ENCODE measurements at places on chromosomes 11 and 22. TPM values are rescaled to one million over a fixed set of nuclear protein-coding genes. Genes with fewer than 3 reads are reported as not detected.

GRCh38 chr11:118560806-118561205 lies 4.9 kb downstream of the IFT46 start:
- DNase-seq: no peak

The JAML gene
- 0.40 TPM for total RNA-seq

The OR2AT4 gene
- total RNA-seq: not detected

The ELP4 gene
- total RNA-seq: 19.2 TPM

GRCh38 chr11:21472261-21472660 lies 720.6 kb upstream of the ANO5 start:
- DNase-seq: no peak

The MRGPRE gene
- not detected for total RNA-seq

All from endodermal cell (in vitro differentiated cells).